ENCODE measurements at places on chromosomes 7 and 10.
A peak's percentile ranks its signal among the peaks of the same experiment; 100 is the strongest.

DNA sequence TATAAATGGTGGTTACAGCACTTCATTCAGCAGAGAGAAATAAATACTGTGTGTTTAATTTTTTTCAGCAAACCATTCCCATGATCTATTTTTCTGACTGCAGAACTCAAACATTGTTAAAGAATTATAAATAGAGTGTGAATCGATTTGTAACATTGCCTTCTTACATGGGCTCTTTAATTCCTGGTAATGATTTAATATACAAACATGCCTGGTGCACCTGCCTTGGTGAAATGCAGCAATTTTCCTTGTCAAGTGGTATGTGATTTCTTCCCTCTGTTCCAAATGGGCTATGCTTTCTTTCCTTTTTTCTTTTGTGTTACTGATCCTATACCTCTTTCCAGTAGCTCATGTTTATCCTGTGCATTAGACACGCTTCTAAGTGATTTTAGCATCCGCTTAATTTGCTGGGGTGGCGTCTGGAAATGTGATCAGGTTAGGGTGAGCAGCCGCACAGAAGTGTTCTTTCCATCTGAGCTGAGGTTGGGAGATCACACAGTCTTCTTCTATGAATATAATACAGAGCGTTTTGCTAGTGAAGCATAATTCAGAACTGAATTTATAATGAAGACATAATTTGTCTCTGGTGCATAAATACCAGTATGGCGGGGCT is 94.3 kb upstream of the ITGB1 start:
- no peak for DNase-seq

GRCh38 chr7:95715274-95715673 is 57.1 kb upstream of the DYNC1I1 start:
- DNase-seq = no peak

GRCh38 chr7:134459981-134460380 is 1.1 kb upstream of the AKR1B1 start:
- DNase-seq = no peak

DNA sequence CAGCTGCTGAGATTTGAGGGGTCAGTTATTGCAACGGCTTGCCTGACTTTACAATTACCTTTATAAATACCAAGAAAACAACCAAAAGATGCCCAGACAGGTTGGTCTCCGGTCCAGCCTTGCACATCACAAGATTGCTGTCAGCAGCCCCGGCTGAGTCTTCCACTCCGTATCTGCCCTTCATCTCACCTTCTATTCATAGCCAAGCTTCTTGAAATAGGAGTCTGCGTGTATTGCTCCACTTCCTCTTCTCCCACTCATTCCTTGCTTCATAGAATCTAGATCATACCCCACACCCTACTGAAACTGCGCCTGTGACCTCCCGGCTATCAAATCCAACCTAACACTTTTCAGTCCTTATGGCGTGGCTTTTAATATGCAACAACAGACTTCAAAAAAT is 31.1 kb upstream of the USP6NL start:
- DNase-seq = no peak

DNA sequence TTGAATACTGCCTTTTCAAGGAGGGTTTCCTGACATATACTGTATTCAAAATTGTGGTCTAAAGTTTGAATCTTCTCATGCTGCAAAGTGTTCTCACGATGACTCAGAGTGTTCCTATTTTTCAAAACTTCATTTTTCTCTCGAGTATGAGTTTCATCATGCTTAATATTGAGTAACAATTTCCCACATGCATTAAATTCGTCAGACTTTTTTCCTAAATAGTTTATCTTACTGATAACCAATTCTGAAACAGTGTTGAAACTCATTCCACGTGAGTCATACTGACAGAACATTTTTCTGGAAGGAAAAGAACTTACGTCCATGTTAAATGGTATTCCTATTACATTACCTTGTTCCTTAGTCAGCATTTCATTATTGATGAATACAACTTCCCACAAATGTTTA is 44.1 kb downstream of the ZNF33B start:
- DNase-seq = no peak

DNA sequence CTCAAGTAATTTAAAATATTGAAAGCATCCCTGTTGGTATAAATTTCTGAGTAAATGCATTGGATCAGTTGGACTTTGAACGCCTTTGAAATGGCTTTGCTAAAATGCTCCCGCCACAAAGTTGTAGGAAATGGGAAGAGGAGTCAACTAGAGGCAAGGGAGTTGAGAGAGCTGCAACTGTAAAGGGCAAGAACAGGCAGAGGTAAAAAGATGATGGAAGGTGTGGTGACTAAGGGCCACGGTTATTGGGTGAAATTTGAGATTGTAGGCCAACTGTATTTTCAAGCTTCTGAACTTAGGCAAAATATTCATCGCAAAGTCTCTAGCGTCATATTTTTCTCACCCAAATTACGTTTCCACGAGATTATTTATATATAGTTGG is 595 bp upstream of the SUMF2 start:
- no peak for DNase-seq

DNA sequence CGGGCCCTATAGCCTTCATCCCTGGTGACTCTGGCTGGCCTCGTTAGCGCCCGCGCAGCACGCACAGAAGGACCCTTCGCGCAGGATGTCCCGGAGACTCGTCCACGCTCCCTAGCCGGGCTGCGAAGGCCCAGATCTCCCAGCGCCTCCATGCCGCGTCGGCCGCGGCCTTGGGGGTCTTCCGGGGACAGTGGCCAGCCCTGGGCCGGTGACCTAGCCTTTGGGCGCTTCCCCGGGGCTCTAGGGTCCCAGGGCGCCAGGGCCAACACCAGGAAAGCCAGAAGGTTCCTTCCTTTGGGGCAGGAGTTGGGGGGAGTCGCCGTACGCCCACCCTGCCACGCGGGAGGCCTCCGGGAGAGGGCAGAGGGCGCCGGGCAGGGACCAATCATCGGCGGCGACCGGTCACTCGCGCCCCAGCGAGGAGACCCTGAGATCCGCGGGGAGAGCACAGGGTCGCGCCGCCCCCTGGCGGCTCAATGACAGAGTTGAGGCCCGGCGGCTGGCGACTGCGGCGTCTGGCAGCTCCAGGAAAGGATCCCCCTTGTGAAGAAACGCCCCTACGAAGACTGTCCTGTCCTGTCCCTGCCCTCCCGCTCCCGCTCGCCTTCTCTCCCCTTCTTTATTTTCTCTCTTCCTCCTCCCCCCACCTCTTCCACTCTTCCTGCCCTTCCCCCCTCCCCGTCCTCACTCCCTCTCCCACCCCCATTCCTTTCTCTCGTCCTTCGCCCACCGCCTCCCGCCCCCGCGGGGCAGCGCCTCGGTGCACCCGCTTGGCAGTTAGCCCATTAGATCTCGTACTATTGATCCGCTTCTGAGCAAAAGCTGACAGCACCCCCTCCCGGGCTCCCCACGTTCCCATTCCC is 62.3 kb upstream of the LBX1 start:
- peak; percentile 78 for DNase-seq

DNA sequence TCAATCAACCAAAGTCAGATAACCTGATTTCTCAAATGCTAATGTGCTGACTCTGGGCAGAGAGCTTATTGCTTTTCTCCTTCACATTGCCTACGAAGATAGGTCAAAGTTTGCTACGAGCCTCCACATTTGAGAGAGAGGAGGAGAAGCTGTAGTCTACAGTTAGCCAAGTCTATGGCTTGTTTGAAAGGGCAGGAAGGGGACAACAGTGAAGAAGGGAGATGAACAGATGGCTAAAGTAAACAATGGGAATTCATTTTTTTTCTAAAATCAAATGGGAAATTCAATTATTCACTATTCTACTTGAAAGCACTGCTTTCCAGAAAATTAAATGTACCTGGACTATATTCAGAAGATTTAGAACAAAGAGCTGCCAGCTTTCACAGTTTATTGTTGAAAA is 126.7 kb upstream of the C1QL3 start:
- DNase-seq = no peak

GRCh38 chr10:107589081-107589480 is 424.6 kb upstream of the SORCS1 start:
- DNase-seq = no peak

DNA sequence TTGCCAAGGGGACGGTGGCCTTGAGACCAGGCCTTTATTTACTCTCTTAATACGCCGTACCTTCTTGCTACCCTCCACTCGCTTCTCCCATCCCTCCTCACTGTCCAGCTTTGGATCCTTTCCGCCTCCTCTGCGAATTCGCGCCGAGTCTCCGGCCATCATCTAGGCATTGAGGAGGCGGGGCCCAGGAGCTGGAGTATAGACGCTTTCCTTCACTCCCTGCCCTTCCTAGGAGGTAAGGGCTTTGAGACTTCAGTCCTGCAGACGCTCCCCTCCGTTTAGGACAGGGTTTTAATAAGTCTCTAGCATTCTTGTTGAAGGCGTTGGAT is 538 bp downstream of the TFAM start:
- DNase-seq = peak; percentile 38

DNA sequence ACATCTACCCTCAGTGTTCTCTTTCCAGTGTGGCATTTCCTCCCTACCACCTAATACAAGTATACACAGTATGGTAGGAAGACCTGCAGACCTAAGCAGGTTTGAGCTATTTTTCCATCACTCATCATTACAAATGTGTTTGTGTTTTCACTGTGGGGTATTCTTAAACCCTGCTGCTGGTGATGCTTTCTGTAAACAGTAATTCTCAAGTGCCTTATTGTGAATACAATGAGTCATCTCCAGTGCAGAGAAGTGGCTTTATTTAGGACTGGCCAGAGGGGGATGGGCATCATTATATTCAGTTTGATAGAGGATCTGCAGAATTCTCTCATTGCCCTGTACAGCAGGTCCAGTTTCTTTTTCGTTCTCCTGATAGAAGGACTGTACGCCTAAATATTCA is 63.7 kb downstream of the GRM8 start:
- DNase-seq = no peak

- no peak for DNase-seq
These were observed 342.1 kb downstream of the SEMA3D start for GRCh38 chr7:84844771-84845170.

- no peak for DNase-seq
These were observed 285.0 kb downstream of the SUGCT start for GRCh38 chr7:40419806-40420205.

DNA sequence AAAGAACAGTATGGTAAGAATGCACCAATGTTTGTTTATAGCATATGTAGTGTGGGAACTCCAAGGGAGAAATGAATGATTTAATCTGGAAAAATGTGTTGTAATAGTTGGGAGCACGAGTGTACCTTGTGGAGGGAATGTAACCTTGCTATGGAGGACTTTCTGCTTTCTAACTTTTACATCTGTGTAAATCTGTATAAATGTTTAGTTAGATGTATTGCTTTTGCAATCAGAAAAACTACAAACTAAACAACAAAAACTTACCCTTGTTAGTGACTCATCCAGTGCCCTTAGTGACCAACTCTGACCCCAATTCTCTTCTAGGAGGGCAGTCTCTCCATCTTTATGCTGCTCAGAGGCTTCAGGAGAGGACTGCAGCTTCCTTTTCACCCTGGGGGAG is 89.3 kb downstream of the CCNY start:
- DNase-seq = no peak

GRCh38 chr7:40542982-40543741 is 408.4 kb downstream of the SUGCT start:
- DNase-seq = no peak
